ENCODE measurements at places on chromosomes 4 and X.

GRCh38 chr4:113537628-113538027 is 223.9 kb downstream of the CAMK2D start:
- no peak overlapping the region for H3K4me3 ChIP-seq
- H3K4me1 ChIP-seq = no peaks in the 10 kb centered on the region
- peaks cover 7% of the 10 kb centered on the region for H3K36me3 ChIP-seq
- no peaks in the 10 kb centered on the region for H3K27me3 ChIP-seq
- DNase-seq = no peak
- H3K27ac ChIP-seq = no peak overlapping the region

DNA sequence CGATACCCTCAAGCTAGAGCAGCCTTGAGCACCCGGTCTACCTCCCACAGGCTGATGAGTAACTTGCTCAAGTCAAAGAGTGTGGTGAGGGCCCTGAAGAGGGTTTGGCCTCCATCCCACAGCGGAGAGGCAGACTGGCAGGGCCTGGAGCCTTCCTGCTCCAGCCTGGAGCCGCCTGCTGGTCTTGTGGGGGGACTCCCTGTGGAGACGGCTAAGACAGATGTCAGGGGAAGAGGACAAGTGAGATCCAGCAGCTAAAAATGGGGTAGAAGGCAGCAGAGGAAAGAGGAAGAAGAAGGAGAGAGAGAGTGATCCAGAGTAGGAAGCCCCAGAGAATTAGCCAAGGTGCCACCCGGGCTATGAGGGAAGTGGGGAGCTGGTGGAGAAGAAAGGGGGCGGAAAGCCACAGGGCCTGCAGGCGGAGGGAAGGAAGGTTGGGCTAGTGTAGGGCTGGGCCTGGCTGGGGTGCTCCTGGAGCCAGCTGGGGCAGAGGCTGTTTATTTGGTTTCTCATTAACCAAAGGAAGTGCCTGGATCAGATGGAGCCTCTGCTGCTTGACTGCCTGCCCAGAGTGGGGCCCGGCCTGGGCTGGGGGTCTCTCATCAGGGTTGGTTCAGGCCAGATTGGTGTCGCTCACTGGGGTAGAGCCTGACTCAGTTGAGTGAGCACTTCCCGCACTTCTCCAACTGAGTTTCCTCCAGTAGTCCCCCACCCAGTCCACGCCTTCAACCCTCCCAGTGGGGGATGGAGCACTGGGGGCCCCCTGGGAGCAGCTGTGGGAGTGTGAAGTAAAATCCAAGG is 14.2 kb downstream of the EFNB1 start:
- no peak overlapping the region for H3K4me3 ChIP-seq
- peaks cover 2% of the 10 kb centered on the region for H3K36me3 ChIP-seq
- no peaks in the 10 kb centered on the region for H3K27me3 ChIP-seq
- DNase-seq = no peak
- H3K4me1 ChIP-seq = no peaks in the 10 kb centered on the region

- H3K27me3 ChIP-seq = no peaks in the 10 kb centered on the region
- no peak for DNase-seq
- H3K4me1 ChIP-seq = no peaks in the 10 kb centered on the region
- no peaks in the 10 kb centered on the region for H3K36me3 ChIP-seq
These were observed 229.5 kb downstream of the NKX6-1 start for GRCh38 chr4:84269536-84270044.

- H3K27ac ChIP-seq = no peak overlapping the region
- peaks cover 50% of the 10 kb centered on the region for H3K27me3 ChIP-seq
- H3K36me3 ChIP-seq = no peaks in the 10 kb centered on the region
- no peak for DNase-seq
These were observed 41.8 kb downstream of the INTS12 start for GRCh38 chr4:105666693-105667092.

DNA sequence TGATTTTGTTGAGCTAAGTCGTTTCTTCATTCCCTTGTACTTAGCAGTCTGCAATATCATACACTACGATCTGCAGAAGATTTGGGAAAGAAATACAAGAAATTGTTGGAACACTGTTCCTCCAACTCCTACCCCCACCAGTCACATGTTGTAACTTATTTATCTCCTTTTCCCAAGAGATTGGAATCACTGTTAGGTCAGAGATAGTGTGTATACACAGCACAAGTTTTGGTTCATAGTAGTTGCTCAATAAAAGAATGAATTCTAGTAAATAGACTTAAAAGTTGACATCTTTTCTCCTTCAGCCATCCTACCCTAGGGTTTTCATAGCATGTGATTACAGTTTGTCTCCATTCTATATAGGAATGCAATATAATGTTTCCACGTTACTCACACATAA is 68.8 kb downstream of the ARFIP1 start:
- H3K4me3 ChIP-seq = no peak overlapping the region
- H3K4me1 ChIP-seq = peaks cover 14% of the 10 kb centered on the region
- DNase-seq = no peak

GRCh38 chrX:16566571-16566970 is 83.4 kb upstream of the S100G start:
- H3K36me3 ChIP-seq = no peaks in the 10 kb centered on the region
- H3K4me1 ChIP-seq = no peaks in the 10 kb centered on the region
- H3K4me3 ChIP-seq = no peak overlapping the region
- no peak overlapping the region for H3K27ac ChIP-seq

- no peak overlapping the region for H3K27ac ChIP-seq
- peaks cover 15% of the 10 kb centered on the region for H3K4me1 ChIP-seq
- H3K4me3 ChIP-seq = no peak overlapping the region
These were observed 77.5 kb downstream of the ENOX2 start for GRCh38 chrX:130825525-130825924.

DNA sequence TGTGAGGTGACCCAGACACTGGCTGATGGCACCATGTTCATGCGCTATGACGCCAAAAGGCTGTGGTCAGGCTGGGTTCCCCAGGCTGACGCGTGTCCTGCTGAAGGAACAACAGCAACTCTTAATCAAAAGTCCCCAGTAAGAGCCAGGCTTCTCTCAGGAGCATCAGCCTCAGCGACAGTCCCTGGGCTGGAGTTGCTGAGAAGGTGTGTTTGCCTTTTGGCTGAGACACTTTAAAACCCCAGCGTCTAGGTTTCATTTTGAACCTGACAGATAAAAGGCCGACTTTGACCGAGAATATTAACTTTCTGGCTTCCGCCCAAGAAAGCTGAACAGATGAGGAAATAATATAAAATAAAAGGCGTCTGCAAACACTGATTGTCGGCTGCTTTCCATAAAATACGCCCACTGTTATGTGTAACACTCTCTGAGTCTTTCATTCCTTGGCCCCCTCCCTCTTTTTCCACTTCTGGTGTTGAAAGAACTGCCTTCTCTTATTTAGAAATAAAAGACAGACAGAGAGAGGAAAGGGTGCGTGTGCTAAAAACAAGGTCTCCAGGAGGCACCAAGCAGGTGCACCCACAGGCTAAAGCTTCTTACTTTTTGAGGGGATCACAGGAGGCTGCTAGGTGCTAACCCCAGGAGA is 373.6 kb downstream of the MID1IP1 start:
- peak; percentile 16 for DNase-seq
- no peaks in the 10 kb centered on the region for H3K4me1 ChIP-seq
- H3K36me3 ChIP-seq = no peaks in the 10 kb centered on the region
- no peaks in the 10 kb centered on the region for H3K27me3 ChIP-seq

- H3K36me3 ChIP-seq = no peaks in the 10 kb centered on the region
- no peak overlapping the region for H3K27ac ChIP-seq
- H3K27me3 ChIP-seq = no peaks in the 10 kb centered on the region
These were observed 38.8 kb downstream of the GRIA3 start for GRCh38 chrX:123222920-123223319.

DNA sequence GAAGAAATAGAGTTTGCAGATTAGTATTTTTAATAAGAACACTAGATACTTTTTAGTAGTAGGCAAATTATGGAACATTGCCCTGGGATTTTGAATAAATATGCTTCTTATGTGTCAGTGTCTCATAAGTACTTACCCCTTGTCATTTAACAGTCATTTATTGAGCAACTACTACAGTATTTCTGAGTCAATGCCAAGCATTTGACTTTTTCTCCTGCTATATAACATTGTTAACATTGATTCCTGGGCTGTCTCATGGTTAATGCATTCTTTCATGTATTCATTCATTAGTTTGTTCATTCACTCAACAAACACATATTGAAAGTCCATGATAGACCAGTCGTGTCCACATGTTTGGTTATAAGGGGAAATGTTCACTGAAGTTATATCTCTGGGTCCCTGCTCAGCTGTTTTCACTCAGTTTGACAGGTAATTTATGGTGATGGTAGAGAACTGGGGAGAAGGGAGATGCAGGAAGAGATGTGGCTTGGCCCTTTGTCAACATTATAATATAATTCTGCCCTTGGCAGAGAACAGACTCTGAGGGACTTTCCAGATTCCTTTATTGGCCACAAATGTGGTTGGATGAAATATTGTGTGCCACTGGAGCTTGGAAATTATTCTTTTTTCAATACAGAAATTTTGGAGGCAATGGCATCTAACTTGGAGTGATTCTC is 49.8 kb downstream of the OSTC start:
- H3K4me1 ChIP-seq = peaks cover 13% of the 10 kb centered on the region
- H3K27me3 ChIP-seq = peaks cover 26% of the 10 kb centered on the region
- no peaks in the 10 kb centered on the region for H3K36me3 ChIP-seq
- no peak for DNase-seq
- no peak overlapping the region for H3K4me3 ChIP-seq

GRCh38 chrX:48911412-48912182 is at the start of gene SLC35A2:
Gene SLC35A2, minus strand, starts transcription at chrX:48911646. Its CDS starts 10 bp downstream, at chrX:48911636.
- H3K27ac ChIP-seq = peak within 1 kb of the TSS; percentile 98
- H3K4me3 ChIP-seq = peak within 1 kb of the TSS; percentile 96
- DNase-seq = peak; percentile 81
- no peaks in the 10 kb centered on the region for H3K27me3 ChIP-seq
- H3K36me3 ChIP-seq = peaks cover 61% of the 10 kb centered on the region

- no peak for DNase-seq
- no peak overlapping the region for H3K4me3 ChIP-seq
- no peak overlapping the region for H3K27ac ChIP-seq
- H3K36me3 ChIP-seq = peaks cover 2% of the 10 kb centered on the region
- peaks cover 18% of the 10 kb centered on the region for H3K27me3 ChIP-seq
- no peaks in the 10 kb centered on the region for H3K4me1 ChIP-seq
These were observed 60.8 kb downstream of the SHROOM2 start for GRCh38 chrX:9847071-9847470.

- H3K4me3 ChIP-seq = no peak overlapping the region
- DNase-seq = no peak
- no peaks in the 10 kb centered on the region for H3K27me3 ChIP-seq
- H3K36me3 ChIP-seq = no peaks in the 10 kb centered on the region
- peaks cover 7% of the 10 kb centered on the region for H3K4me1 ChIP-seq
These were observed 60.4 kb downstream of the CASP3 start for GRCh38 chr4:184588893-184589292.

DNA sequence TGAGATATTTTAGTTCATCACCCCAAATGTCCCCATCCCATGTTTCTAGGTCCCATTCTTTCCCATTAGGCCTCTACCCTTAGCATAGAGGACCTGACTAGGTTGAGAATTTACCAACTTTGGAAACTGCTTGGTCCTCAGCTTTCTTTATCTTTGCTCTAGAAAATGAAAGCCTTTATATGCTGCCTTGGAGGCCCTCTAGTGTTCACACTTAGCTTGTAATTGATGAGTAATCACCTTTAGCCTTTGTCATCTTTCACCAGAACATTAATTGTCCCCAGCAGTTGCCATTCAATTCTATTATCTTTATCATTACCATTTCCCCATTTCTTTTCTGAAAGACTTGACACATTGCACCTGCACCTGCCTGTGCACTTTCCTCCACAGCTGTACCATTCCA is 589.2 kb upstream of the NR3C2 start:
- H3K27me3 ChIP-seq = no peaks in the 10 kb centered on the region
- no peak overlapping the region for H3K4me3 ChIP-seq
- H3K4me1 ChIP-seq = no peaks in the 10 kb centered on the region
- no peak for DNase-seq
- no peak overlapping the region for H3K27ac ChIP-seq
- no peaks in the 10 kb centered on the region for H3K36me3 ChIP-seq

GRCh38 chr4:146458594-146458993 is 63.1 kb downstream of the SLC10A7 start:
- peaks cover 15% of the 10 kb centered on the region for H3K4me1 ChIP-seq
- no peaks in the 10 kb centered on the region for H3K36me3 ChIP-seq

GRCh38 chr4:51997647-51998046 is 22.5 kb downstream of the LRRC66 start:
- DNase-seq = no peak
- peaks cover 1% of the 10 kb centered on the region for H3K27me3 ChIP-seq
- H3K27ac ChIP-seq = no peak overlapping the region
- H3K36me3 ChIP-seq = peaks cover 2% of the 10 kb centered on the region
- no peaks in the 10 kb centered on the region for H3K4me1 ChIP-seq

- H3K36me3 ChIP-seq = no peaks in the 10 kb centered on the region
- H3K27ac ChIP-seq = no peak overlapping the region
- H3K27me3 ChIP-seq = peaks cover 10% of the 10 kb centered on the region
These were observed 31.4 kb upstream of the JAKMIP1 start for GRCh38 chr4:6231663-6232165.

- peak overlapping the region; percentile 64 for H3K4me3 ChIP-seq
- peaks cover 4% of the 10 kb centered on the region for H3K4me1 ChIP-seq
- no peak for DNase-seq
- H3K27me3 ChIP-seq = peaks cover 91% of the 10 kb centered on the region
These were observed 18.6 kb downstream of the TRIM2 start for GRCh38 chr4:153222707-153223426.

- no peak for DNase-seq
- H3K36me3 ChIP-seq = no peaks in the 10 kb centered on the region
- H3K4me1 ChIP-seq = no peaks in the 10 kb centered on the region
These were observed 9.5 kb downstream of the RNF175 start for GRCh38 chr4:153750197-153750817.

GRCh38 chr4:88995874-88996273 is 61.1 kb downstream of the FAM13A start:
- H3K27me3 ChIP-seq = peaks cover 23% of the 10 kb centered on the region
- H3K36me3 ChIP-seq = no peaks in the 10 kb centered on the region
- H3K27ac ChIP-seq = no peak overlapping the region
- H3K4me1 ChIP-seq = no peaks in the 10 kb centered on the region

GRCh38 chrX:9151772-9152307 is 117.9 kb upstream of the FAM9B start:
- DNase-seq = no peak
- H3K4me1 ChIP-seq = peaks cover 6% of the 10 kb centered on the region
- H3K4me3 ChIP-seq = no peak overlapping the region
- H3K27ac ChIP-seq = no peak overlapping the region
- H3K36me3 ChIP-seq = no peaks in the 10 kb centered on the region

GRCh38 chrX:7420717-7421116 is 272.8 kb upstream of the PUDP start:
- H3K27ac ChIP-seq = no peak overlapping the region
- no peaks in the 10 kb centered on the region for H3K27me3 ChIP-seq

- no peaks in the 10 kb centered on the region for H3K27me3 ChIP-seq
- no peak for DNase-seq
- no peak overlapping the region for H3K27ac ChIP-seq
- H3K36me3 ChIP-seq = no peaks in the 10 kb centered on the region
These were observed 301.1 kb downstream of the FRMPD4 start for GRCh38 chrX:12439416-12439815.

DNA sequence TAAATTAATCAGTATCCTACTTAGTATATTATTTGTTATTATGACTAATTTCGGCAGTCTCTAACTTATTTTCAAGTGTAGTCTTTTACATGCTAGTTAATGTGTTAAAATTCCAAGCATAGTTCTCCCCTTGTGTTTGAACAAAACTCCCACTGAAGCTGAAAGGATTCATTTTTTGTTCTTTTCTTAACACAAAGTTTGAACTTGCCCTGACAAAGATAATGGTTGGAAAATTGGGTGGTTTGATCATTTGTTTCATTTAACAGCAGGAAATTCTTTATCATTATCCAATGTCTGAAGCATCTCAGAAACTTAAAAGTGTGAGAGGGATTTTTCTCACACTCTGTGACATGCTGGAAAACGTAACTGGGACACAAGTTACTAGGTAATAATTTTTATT is 36.0 kb downstream of the INTU start:
- no peaks in the 10 kb centered on the region for H3K27me3 ChIP-seq
- H3K4me3 ChIP-seq = no peak overlapping the region
- H3K36me3 ChIP-seq = no peaks in the 10 kb centered on the region
- H3K27ac ChIP-seq = no peak overlapping the region
- DNase-seq = no peak
